ENCODE measurements at places on chromosomes 12 and 14.

- DNase-seq: peak; percentile 65
These were observed 29.5 kb upstream of the RPLP0 start for GRCh38 chr12:120230326-120230973.

DNA sequence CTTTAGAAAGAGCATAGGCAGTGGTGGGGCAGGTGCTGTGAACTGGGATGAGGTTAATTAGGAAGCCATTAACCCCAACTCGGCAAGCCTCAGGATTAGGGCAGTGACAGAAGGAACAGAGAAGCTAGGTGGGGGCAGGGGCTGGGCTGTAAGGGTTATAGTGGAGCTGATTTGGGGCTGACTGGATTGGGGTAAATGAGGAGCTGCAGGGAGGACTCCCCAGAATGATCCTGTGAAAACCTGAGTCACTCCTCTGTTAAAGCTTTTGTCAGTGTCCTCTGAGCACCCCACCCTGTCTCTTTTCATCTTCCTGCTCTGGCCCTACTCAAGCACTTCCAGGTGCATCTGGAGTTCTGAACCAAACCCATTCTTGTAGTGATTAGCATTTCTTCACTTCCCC, 4.4 kb downstream of the KLC1 start:
- peak; percentile 75 for DNase-seq

DNA sequence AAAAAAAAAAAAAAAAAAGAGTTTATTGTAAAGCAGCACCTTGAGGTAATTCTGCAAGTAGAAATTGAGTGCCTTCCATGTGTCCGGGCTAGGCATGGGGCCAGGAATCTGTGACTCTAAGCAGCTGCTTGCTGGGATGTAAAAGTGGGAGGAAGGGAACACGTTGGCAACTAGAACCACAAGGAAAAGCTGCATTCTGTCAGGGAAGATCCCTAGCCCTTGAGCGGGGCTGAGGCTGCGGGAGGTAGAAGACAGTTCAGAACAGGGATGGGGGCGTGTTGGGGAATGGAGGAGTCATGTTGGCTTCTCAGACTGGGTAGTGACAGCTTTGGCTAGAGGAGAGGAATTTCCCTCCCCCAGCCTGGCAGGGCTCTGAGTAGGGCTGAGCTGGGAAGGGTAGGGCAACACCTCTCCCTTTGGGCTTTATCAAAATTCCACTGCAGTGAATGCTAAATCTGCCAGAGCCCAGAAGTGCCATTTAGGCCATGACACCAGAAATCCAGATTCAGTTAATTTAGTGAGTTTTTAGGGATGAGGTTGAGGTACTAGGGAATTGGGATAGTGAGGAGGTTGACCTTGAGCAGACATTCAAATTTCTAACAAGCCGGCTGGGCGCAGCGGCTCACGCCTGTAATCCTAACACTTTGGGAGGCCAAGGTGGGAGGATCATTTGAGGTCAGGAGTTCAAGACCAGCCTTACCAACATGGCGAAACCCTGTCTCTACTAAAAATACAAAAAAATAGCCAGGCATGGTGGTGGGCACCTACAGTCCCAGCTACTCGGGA, 3.4 kb upstream of the TRAFD1 start:
- no peak for DNase-seq

DNA sequence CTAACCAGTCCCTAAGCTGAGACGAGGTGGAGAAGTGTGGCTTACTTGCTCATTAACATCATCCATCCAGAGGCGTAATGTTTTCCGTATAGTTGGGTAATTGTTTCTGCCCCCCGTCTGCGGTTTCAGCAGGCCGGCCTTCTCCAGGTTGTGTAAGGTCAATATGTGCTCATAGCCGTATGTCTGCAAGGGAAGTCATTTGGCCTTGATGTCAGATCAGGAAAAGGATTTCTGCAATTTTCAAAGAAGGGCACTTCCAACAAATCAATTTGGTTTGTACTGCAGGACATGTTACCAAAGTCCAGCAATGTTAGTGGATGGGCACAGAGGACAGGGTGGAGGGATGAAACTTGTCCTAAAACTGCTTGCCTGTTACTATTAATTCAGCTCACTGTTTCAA, 9.9 kb upstream of the DIABLO start:
- DNase-seq: no peak

GRCh38 chr12:117273091-117273490, 82.8 kb upstream of the FBXO21 start:
- DNase-seq: no peak

GRCh38 chr14:54253195-54253947, 143.4 kb upstream of the CDKN3 start:
- no peak for DNase-seq

DNA sequence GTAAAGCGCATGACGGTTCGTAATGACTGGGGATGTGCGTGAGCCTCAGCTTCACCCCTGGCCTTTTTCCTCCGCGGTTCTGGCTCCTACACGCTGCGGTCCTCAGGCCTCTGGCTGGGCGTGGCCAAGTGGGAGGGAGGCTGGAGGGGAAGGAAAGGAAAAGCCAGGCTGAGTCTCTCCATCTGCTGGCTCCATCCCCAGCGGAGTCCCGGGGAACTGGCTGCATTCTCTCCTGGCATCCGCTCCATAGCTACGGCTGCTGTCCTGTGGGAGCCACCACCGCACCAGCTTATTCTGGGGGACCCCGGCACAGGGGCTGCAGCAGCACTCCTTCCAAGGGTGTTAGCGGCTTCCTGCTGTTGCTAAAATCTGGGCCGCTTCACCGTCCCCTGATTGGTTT, 68.2 kb upstream of the SLC24A4 start:
- peak; percentile 56 for DNase-seq

DNA sequence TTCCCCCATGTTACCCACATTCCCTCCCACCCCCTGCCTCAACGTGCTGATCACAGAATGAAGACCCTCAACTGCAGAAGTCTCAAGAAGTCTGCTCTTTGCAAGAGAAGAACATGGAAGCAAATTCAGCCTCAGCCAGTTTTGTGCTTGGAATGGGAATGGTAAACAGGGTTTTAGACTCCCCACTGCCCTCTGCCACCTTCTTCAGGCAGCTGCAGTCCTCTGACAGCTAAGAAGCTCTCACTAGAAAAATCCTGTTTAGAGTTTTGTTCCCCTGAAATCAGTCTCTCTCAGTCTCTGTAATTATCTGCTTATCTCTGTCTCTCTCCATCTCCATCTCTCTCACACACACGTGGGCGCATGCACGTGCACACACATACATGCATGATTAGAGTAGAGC, 85.4 kb downstream of the CRACR2A start:
- no peak for DNase-seq

- no peak for DNase-seq
These were observed 349.7 kb upstream of the DIO2 start for GRCh38 chr14:80560800-80561657.

- no peak for DNase-seq
These were observed 19.3 kb downstream of the SLC6A13 start for GRCh38 chr12:243381-243780.
